ENCODE measurements at places on chromosomes 12 and 14.

- no peak for DNase-seq
Observed at GRCh38 chr12:104643819-104644669, 187.3 kb downstream of the CHST11 start.

DNA sequence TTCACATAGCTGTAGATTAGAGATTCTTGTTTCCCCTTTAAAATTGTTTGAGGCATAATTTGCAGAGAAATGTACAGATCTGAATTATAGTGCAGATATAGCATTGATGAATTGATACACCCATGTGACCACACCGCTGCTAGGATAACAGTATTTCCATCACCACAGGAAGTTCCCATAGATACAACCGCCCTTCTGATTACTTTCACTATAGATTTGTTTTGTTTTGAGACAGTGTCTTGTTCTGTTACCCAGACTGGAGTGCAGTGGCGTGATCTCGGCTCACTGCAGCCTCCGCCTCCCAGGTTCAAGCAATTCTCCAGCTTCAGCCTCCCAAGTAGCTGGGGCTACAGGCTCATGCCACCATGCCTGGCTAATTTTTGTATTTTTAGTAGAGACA lies 8.8 kb upstream of the ASPG start:
- DNase-seq, result no peak

GRCh38 chr14:81801921-81802320 lies 268.3 kb upstream of the SEL1L start:
- peak; percentile 45 for DNase-seq

GRCh38 chr14:94650806-94651805 lies 38.9 kb downstream of the SERPINA3 start:
- no peak for DNase-seq

GRCh38 chr12:89370850-89371249 lies 18.5 kb upstream of the DUSP6 start:
- no peak for DNase-seq

DNA sequence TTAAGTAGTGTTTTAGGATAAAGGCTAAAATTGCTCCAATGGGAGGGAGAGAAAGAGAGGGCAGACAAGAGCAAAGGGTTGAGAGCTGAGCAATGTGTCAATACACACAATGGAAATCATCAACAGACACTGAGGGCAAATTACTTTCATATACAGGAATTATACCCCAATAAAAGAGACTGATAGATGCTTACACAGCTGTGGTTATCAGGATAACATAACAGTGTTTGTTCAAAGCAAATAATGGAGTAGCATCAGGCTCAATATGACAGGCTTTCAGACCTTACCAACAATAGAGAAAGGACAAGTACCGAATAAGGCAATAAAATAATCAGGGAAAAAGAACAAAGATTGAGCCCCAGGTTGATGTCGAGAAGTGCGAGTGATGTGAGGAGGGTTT lies 53.4 kb upstream of the DIO2 start:
- no peak for DNase-seq

- peak; percentile 25 for DNase-seq
Observed at GRCh38 chr14:99280066-99280731, 8.2 kb upstream of the BCL11B start.

GRCh38 chr12:127823801-127824200 lies 443.2 kb upstream of the TMEM132C start:
- no peak for DNase-seq

DNA sequence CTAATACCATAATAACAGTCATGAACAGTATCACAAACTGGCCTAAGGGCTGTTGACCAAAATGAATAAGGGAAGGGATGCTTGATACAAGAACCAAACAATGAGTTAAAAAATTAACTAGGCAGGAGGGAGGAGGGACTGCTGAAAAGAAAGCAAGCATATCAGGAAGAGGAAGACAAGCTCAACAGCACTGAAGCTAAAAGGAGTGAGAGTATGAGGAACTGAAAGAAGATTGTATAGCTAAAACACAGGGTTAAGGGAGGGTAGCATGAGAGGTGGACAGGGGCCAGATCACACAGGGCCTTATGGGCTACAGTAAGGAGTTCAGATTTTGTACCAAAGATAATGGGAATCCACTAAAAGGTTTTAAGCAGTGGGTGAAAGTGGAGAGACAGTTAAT lies 34.1 kb downstream of the ITGA7 start:
- no peak for DNase-seq

GRCh38 chr12:122978507-122978955 lies 1.9 kb upstream of the ARL6IP4 start:
- DNase-seq, result no peak

GRCh38 chr14:104595911-104596450 lies 8.6 kb downstream of the TMEM179 start:
- DNase-seq, result no peak

DNA sequence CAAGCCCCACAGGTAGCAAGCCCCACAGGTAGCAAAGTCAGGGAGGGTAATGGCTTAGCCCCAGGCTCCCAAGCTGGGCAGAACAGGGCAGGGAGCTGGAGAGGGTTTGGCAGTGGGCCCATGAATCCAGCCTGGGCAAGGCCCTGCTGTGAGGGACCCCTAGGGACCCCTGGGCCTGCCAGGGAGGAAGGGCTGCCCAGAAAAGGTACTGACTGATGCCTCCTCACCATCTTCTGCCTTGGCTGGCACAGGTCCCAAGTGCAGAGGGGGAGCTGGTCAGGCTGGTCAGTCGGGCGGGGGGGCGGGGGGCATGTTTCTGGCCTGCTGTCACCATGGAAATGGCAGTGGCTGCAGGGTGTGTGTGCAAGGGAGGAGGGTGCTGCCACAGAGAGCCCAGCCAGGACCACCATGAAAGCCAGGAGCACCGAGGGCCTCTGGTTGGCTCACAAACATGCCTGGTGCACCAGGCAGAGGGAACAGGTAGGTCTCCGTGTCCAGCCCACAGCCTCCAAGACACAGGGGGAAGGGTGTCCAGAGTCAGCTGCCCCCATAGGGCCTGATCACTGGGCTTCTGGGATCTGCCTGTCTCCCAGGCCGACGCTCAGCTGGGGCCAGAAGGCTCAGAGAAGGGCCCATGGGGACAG lies 1.5 kb upstream of the CRIP2 start:
- no peak for DNase-seq

DNA sequence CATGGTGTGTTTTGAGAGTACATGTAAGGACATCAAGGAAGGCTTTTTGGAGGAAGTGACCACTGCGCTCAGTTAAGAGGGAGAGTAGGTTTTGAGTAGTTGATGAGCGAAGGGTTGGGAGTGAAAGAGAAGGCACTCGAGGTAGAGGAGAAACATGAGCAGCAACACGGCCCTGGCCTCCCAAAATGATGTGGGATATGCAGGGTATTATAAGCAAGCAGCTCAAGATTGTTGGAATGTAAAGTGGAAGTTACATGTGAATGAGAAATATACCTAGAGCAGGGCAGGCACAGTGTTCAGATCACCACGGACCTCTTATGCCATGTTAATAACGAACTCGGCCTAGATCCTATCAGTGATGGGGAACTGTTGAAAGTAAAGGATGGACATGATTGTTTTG lies 2.1 kb upstream of the ARHGDIB start:
- DNase-seq, result no peak

DNA sequence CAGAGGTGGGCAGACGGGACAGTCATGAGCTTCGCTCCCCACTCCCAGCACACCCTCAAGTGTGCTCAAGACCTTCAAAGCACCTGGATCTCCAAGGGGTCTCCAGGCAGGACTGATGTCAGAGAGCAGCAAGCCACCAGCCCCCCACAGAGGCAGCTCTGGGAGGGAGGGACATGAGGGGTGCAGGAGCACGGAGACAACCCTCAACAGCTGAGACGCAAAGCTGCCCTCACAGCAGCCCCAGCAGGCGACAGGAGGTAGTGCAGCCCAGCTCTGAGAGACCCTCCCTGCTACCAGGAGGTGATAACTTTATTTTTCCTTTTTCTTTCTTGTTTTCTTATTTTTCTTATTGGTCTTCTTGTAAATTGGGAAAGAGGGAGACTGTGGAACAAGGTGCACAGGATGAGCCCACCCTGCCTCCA lies 17.9 kb downstream of the SIVA1 start:
- no peak for DNase-seq

DNA sequence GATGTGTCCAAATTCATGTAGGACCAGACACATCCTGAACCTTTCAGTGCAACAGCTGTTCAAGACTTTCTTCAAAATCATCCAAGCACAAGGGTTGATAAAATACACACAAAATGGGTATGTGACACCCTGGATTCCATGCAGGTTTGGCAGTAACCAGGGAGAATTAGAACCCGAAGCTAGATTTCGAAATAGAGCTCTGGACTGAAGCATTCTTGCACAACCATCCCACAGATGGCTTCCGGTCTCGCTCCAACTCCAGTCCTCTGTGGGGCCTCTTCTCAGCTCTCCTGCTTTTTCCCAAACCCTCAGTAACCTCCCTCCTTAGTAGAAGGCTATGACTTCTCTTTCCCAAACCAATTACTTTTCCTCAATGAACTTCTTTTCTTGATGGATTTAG lies 171.3 kb downstream of the TTC7B start:
- no peak for DNase-seq

GRCh38 chr12:105281694-105282049 lies 45.7 kb upstream of the APPL2 start:
- no peak for DNase-seq

- no peak for DNase-seq
Observed at GRCh38 chr14:96917442-96917963, 120.3 kb downstream of the VRK1 start.

DNA sequence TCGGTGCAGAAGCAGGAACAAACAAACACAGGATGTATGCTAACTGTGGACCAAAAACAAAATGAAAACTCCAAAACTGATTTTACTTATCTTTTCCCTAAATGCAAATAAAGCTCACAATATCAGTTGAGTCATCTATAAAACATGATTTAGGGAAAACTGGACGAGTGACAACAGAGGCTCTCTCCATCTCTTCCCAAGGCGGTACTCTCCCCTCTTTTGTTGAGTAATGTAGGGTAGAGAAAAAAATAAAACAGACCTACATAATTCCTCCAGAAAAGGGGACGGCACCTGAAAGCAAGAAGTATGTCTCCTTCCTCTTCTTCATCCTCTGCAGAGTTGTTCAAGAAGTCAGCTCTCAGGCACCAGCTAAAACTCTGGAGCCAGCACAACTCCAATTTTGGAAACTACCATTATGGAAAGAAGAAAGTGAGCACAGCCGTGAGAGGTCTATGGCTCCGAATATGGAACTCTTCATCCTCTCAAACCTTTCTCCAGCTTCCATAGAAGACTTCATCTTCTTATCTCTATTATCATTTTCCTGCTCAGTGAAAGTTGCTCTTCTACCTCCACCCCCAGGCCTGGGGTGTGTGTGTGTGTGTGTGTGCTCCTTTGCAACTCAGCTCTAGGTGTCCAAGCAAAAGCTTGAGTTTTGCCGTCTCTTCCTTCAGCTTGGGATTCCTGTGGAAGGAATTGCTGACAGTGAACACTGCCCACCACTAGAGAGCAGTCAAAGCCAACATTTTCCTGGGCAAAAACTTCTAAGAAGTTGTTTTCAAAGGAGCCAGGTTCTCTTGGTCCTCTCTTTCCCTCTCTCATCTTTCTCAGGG lies 155.4 kb downstream of the DIO2 start:
- peak; percentile 65 for DNase-seq

DNA sequence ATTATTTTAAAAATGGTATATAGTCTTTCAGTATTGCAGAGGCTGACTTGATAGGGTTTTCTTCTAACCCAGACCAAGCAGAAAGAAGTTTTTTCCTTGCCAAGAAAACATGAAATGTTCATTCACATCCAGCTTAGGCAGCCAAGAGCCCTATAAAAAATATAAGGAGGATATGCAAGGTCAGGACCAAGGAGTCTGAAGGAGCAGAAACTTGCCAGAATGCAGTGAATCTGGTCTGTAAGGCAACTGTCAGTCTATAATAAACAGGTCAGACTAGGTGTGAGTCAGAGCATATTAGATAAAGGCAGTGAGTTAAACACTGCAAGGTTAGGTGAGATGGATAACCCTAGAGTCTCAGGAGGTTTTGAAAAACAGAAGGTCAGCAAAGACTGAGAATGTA lies 645.5 kb downstream of the C12orf50 start:
- DNase-seq, result peak; percentile 36

DNA sequence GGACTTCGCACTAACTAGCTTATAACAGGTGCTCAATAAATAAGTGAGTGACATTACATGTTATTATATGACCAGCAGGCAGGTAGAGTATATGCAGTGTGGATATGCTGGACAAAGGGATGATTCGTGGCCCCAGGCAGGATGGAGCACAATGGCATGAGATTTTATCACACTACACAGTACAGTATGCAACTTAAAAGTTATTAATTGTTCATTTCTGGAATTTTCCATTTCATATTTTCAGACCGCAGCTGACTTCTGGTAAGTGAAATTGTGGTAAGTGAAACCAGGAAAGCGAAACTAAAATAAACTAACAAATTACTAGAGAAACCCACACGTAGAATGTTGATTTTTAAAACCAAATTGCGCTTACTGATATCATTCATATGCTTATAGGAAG lies 3.3 kb downstream of the PARP11 start:
- no peak for DNase-seq

- no peak for DNase-seq
Observed at GRCh38 chr12:6843118-6843902, 2.6 kb downstream of the GNB3 start.

- no peak for DNase-seq
Observed at GRCh38 chr14:55070981-55071411, 19.5 kb downstream of the MAPK1IP1L start.

DNA sequence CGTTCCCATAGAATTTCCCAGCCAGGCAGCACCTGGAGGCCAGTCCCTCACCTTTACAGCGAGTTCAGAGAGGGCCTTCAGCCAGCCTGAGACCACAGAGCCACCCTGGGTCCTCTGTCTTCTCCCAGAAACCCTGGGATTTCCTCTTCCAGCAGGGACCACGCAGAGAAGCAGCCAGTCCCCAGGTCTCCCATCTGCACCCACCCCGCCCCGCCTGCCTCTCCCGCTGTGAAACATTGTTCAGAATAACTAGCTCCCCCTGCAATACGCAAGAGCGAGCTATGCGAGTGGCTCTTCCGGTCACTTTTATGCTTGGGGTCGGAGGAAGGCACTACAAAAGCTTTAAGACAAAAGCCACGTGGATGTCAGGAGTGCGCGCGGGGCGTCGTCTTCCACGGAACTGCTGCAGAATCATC lies 77.8 kb downstream of the SERPINA3 start:
- DNase-seq, result no peak

GRCh38 chr12:46184798-46185595 lies 83.8 kb downstream of the SLC38A1 start:
- no peak for DNase-seq

- peak; percentile 70 for DNase-seq
Observed at GRCh38 chr12:54053751-54054741, at the start of gene HOXC4. Gene HOXC4 (plus strand): TSS chr12:54053835. CDS start chr12:54053923, 88 bp downstream.

DNA sequence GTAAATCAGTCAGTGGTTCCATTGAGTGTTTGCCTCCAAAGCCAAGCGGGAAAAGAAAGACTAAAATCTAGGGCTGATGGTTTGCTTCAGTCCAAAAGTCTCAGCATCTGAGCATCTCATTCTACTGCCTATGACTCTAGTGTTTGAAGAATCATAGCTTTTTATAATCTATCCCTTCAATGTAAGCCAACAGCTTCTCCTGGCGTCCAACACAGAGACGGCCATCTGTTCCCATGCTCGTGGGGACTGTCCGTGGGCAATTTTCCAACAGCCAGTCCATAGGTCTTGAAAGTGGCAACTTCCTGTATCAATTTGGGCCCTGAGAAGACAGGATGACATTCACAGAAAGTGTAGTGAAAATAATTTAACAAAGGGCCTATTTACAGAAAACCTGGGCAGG lies 544.4 kb upstream of the TMEM132C start:
- DNase-seq, result peak; percentile 62

GRCh38 chr12:113135178-113136127 lies at the start of gene RASAL1:
Gene RASAL1 (minus strand): TSS chr12:113135761. CDS start chr12:113135462, 299 bp downstream.
- DNase-seq, result no peak

Measured in brain (organoid and tissue), 16 donors.